Heart left ventricle (tissue), 16 donors: ENCODE measurements at places on chromosomes 2 and 18. TPM values are rescaled to one million over a fixed set of nuclear protein-coding genes. Genes with fewer than 3 reads are reported as not detected.
A peak's percentile ranks its signal among the peaks of the same experiment; 100 is the strongest.

- H3K36me3 ChIP-seq, result no peaks in the 10 kb centered on the region
- no peaks in the 10 kb centered on the region for H3K27me3 ChIP-seq
- H3K4me1 ChIP-seq, result no peaks in the 10 kb centered on the region
- H3K27ac ChIP-seq, result no peak overlapping the region
Measured at GRCh38 chr2:142599504-142599903, 278.0 kb upstream of the KYNU start.

DNA sequence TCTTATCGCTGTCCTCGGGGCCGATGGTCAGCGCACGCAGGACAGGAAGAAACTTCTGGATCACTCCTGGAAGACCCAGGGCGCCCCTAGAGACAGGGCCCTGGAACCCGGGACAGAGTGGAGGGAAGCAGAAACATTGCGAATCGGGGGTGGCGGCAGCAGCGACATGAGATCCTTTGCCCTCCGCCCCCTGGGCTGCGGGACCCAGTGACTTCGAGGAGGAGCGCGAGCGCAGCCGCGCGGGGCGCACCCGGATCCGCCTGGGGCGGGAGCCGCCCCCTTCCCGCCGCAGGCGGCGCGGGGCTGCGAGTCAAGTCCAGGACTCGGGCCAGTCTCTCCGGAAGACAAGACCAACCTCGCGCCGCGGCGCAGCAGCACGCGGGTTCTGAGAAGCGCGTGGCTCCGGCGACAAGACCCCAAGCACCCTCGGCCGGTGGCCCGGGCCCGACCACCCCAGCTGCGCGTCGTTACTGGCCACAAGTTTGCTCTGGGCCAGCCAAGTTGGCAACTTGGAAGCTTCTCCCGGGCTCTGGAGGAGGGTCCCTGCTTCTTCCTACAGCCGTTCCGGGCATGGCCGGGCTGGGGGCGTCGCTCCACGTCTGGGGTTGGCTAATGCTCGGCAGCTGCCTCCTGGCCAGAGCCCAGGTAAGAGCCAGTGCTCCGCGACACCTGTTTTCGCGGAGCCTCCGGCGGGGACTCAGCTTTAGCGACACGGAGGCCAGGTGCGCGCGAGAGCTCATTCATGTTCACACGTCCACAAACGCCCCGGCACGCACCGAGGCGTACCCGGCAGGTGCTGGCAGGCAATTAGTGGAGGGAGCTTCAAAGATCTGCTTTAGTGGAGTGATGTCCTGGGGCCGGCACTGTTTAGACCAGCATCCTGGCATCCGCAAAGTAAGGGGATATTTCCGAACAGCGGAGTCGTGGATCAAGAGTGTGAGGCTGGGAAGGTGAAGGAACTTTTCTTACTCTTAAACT is at the start of gene PTH2R:
PTH2R (plus strand) TSS at position 319 of the 978 bp plus-strand sequence; CDS start at position 571, 252 bp downstream.
- peaks cover 76% of the 10 kb centered on the region for H3K27me3 ChIP-seq
- no peak within 1 kb of the TSS for H3K27ac ChIP-seq
- no peaks in the 10 kb centered on the region for H3K36me3 ChIP-seq
- H3K4me3 ChIP-seq, result peak within 1 kb of the TSS; percentile 1

DNA sequence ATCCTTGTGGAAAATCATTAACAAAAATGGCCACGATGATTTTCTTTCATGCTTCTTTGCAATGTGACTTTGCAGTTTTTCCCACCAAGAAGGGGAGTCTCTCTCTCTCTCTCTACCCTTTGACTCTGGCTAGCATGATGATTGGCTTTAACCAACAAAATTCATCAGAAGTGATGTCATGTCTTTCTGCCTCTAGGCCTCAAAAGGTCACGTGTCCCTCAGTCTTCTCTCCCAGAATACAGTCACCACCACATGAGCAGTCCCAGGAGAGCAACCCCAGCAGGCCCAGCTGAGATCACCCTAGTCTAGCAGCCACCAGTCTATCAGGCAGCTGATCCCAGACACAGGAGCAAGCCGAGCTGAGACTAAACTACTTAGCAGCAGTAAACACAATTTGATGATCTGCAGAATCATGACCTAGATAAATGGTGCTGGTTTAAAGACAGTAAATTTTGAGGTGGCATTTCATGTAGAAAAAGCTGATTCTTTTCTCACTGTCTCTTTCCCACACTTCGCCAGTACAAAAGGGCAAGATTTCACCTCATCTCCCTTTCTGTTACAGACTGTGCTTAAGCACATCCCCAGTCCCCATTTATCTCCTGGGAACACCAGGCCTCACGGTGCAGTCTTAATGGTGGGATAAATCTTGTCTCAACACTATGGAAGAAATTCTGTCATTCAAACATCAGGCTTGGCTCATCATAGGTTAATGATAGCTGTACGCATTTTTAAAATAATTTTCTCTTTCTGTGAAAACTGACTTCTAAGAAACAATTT is 132.7 kb downstream of the SCG2 start:
- peak; percentile 77 for DNase-seq
- peak overlapping the region; percentile 66 for H3K27ac ChIP-seq
- no peak overlapping the region for H3K4me3 ChIP-seq
- no peaks in the 10 kb centered on the region for H3K4me1 ChIP-seq
- H3K36me3 ChIP-seq, result no peaks in the 10 kb centered on the region
- no peaks in the 10 kb centered on the region for H3K27me3 ChIP-seq

GRCh38 chr2:211957799-211958198 is 580.8 kb downstream of the ERBB4 start:
- no peaks in the 10 kb centered on the region for H3K4me1 ChIP-seq
- H3K36me3 ChIP-seq, result no peaks in the 10 kb centered on the region
- H3K27me3 ChIP-seq, result no peaks in the 10 kb centered on the region

DNA sequence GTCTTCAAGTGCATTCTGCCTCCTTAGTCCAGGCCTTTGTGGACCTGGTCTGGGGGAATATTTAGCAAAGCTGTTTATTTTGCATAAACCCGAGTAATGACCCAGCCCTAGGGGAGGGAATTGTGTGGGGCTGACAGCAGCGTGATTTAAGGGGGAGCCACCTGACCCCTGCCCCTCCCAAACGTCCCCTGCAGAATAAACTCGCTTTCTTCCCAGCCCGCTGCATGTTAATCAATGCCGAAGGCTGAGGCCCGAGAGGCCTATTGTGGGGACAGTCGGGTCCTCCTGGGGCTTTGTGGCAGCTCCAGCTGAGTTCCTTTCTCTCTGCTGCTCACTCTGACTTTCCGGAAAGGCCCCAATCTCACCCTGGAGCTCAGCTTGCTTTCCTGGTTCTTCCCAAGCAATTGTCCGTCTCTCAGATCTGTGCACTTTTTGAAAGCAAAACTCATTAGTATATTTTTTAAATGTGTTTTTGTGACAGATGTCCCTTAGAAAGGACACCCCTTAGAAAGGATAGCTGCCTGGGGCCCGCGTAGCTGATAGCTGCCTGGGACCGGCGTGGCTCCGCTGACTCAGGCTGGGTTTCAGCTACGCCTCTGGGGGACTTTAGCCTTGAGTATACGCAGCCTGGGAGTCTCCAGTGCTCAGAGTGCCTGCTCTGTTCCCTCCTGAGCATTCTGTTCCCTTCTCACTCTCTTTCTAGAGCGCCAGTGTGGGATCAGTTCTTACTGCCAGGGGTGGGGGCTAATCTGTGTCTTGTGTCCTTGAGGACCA is 158.3 kb downstream of the GLI2 start:
- H3K27me3 ChIP-seq, result no peaks in the 10 kb centered on the region
- no peaks in the 10 kb centered on the region for H3K4me1 ChIP-seq
- no peaks in the 10 kb centered on the region for H3K36me3 ChIP-seq
- H3K27ac ChIP-seq, result no peak overlapping the region

- no peaks in the 10 kb centered on the region for H3K36me3 ChIP-seq
- H3K4me3 ChIP-seq, result no peak overlapping the region
Measured at GRCh38 chr2:69580486-69580885, 63.1 kb downstream of the AAK1 start.

- no peak for DNase-seq
- no peaks in the 10 kb centered on the region for H3K27me3 ChIP-seq
Measured at GRCh38 chr2:210233487-210233886, 8.2 kb upstream of the ACADL start.

GRCh38 chr18:3456686-3457069 is 6.7 kb downstream of the TGIF1 start:
- no peak overlapping the region for H3K27ac ChIP-seq
- peaks cover 3% of the 10 kb centered on the region for H3K4me1 ChIP-seq
- no peak for DNase-seq
- H3K4me3 ChIP-seq, result no peak overlapping the region
- H3K36me3 ChIP-seq, result peaks cover 3% of the 10 kb centered on the region

The CYS1 gene
- polyA plus RNA-seq, result 1.3 TPM
